Activated CD4-positive, alpha-beta T cell treated with anti-CD3 and anti-CD28 coated beads for 36 hours (primary cell): ENCODE measurements at places on chromosomes 6 and 20.

DNA sequence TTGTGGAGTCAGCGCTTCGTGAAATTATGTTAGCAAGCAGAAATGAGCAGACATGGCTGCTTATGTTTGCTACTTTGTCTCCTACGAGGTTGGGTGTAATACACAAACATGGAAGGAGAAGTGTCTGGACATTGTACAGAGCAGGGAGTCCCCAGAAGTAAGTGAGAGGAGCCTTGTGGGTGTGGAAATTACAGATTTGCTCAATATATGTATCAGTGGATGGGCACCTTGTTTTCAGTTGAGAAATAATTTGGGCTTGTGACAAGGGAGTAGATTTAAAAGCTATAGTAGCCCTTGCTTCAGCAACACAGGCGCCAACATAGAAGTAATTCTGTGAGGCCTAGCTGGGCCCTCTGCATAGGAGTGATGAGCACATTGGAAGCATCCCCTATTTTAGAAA lies 49.2 kb downstream of the HECA start:
- no peak for DNase-seq

- DNase-seq: no peak
Observed at GRCh38 chr6:110315869-110316398, 42.2 kb downstream of the METTL24 start.

GRCh38 chr6:164854526-164854925 lies 454.9 kb downstream of the C6orf118 start:
- DNase-seq: no peak

DNA sequence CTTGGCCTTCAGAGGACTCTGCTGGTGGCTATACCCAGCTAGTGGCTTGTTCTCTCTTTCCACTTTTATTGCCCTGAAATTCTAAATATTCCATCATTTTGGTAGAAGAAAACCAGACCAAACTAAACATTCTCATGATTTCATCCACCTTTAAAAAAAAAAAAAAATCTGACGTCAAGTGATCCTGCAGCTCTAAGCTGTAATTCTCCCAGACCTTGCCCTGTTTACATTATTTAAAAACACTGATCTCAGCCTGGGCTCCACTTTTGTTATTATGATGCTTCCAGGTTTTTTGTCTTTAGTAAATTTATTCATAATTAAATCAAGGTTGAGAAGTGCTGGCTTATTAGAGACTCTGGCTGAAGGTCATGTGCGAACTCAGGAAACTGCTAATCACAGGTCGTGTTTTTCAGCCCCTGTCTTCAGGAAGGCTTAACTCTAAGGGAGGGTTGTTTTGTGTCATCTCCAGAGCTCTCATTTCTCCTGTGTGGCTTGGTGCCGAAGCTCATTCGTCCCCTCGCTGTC lies 114.4 kb downstream of the MTHFD1L start:
- DNase-seq: no peak

- DNase-seq: no peak
Observed at GRCh38 chr6:52010145-52010544, 77.3 kb downstream of the PKHD1 start.
